RPMI8226 (cell line): ENCODE measurements at places on chromosomes 6 and 20.

GRCh38 chr6:37679539-37680476 lies 17.9 kb downstream of the MDGA1 start:
- DNase-seq = no peak

DNA sequence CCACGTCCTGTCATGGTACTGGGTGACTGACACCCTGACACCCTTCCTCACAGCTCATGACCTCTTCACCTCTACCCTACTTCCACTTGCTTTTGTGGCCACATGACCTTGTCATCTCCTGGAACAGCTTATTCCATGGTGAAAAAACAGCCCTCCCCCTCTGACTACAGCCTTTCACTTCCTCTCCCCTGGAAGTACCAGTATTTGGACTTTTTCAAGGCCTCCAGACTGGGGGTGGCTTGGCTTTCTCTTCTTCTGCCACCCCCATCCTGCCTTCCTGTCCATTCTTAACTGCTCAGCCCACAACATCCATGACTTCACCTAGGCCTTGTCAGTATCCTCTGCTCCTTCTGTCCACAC lies 168.4 kb downstream of the CARMIL1 start:
- DNase-seq = peak; percentile 43

GRCh38 chr6:15351631-15352030 lies 105.8 kb downstream of the JARID2 start:
- no peak for DNase-seq

- no peak for DNase-seq
Observed at GRCh38 chr6:52727908-52728307, 35.4 kb downstream of the GSTA2 start.

DNA sequence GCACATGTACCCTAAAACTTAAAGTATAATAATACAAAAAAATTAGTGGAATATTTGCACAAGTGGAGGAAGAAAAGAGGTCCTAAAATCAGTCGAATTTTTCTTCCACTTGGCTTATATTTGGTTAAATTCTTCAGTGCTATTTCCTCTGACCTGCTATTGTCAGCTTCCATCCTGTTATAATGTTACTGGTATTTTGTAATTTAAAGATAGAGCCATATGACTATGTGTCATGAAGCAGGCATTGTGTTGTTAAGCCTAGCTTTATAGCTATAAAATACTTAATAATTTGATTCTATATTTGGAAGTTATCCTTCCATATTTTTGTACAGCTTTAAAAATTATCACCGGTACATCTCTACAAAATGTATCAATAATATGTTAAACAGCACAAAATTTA lies 455.9 kb upstream of the MARCKS start:
- DNase-seq = no peak

GRCh38 chr20:44651684-44652423 lies at the start of gene ADA:
Gene ADA, minus strand, starts transcription at chr20:44651699. Its CDS starts 92 bp downstream, at chr20:44651607.
- peak; percentile 65 for DNase-seq

- no peak for DNase-seq
Observed at GRCh38 chr6:110652520-110652919, 162.7 kb downstream of the CDK19 start.

GRCh38 chr20:38926934-38927616 lies 858 bp downstream of the FAM83D start:
- DNase-seq = no peak

DNA sequence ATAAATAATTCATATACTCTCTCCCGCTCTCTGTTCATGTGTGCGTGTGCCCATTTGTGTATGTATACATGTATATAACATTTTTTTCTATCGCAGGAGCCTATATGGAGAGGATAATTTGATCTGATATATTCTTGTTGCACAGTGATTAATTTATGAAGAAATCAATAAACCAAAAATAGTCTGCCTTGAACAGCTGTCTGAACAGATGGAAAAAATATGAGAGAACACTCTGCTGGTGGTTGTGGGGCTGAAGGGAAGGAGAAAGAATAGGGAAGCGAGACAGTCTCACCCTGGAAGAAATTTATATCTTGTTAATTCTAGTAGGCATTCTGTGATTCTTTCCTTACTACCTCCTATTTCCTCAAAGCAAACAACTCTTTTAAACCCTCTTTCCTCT lies 96.6 kb upstream of the B3GAT2 start:
- no peak for DNase-seq

DNA sequence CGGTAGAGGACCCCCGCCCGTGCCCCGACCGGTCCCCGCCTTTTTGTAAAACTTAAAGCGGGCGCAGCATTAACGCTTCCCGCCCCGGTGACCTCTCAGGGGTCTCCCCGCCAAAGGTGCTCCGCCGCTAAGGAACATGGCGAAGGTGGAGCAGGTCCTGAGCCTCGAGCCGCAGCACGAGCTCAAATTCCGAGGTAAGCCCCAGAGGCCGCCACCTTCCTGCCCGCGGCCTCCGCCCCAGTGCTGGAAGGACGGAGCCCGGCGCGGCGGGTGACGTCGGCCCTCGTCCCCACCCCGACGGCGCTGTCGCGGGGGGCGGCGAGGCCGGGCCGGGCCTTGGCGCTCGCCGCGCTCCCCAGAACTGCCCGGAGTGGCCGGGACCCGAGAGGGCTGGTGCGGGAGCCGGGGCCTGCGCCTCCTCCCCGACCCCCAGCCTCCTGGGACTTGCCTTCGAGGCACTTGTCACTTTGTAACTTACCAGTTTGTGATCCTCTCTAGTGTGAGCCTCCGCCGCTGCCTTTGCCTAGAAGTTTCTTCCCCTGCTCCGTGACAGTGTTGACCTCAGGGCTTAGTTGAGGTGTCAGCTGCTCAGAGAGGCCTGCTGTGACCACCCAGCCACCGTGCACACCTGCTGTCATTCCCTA lies 417 bp downstream of the VAPB start:
- peak; percentile 40 for DNase-seq

- no peak for DNase-seq
Observed at GRCh38 chr20:1628621-1629020, 8.8 kb upstream of the SIRPB1 start.

DNA sequence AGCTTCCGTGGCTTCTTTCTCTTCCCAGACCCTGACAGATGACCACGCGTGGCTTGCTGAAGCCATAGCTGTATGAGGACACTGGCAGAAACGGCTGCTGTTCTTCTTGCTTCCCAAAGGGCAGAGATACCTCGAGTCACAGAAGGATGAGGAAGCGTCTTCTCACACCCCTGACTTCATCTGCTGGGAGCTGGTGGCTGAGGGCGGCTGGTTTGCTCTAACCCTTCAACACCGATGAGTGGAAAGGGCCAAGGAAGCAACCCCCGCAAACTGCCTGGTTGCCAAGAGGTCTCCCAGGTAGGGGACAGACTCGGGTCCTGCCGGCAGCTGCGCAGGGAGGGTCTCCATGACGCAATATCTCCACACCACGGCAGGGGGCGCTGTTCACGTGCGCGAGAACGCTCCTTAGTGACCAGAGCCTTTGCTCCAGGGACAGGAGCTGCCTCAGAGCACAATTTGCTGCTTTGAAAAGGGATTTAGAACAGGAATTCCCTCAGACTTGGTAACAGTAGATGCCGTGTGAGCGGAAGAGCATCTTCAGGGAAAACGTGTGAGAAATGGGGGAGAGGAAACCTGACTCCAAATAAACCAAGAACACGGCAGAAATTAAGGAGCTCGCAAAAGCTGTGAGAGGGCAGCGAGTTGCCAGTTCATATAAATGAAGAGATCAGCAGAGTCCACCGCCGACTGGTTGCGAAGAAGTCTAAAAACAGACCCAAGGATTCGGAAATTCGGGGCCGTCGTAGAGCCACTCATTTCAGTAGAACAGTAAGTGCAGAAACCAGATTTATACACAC lies 80.2 kb downstream of the ERMARD start:
- peak; percentile 75 for DNase-seq

DNA sequence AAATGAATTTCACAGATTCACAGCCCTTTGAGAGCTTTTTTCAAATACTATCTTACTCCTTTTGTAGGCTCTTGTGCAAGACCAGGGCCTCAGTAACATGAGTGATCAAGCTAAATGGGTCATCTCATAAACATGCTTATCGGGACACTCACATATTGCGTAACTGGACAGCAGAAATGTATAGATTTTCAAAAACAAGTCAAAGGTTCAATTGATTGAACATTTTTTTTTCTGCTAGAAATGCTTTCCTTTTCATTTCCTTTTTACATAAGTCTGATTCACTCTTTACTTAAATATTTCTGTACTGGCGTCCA lies 8.7 kb upstream of the SALL4 start:
- DNase-seq = no peak

DNA sequence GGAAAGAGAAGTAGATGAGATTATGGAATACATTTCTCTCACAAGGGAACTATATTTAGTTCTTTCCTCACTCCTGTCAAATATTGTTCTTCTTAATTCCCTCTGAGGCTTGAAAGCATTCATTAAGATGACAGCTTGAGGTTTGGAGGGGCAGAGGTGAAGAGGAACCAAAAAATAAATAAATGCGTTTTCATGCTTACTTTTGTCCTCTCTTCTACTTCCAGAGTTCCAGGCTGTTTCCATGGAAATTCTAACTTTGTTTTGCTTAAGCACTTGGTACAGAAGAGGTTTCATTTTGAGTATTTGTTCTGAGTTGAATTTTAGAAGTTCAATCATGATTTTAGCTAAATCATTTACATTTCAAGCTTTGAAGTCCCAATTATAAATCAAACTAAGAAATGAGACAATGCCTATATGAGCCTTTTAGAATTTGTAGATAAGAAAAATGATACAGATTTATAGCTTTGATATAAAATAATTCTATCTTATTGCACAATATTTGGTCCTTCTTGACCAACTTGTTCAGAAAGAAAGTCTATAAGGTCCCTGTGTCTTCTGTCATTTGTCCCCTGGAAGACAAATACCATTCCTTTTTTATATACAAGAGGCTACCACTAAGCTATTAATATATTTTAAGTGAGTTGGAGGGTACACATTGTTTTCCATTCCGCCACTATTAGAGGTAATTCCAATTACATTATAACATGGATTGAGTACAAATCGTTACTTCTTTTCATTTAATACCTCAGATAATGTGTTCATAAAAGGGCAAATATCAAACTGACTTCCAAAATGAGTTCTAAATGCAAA lies 16.3 kb downstream of the RBM24 start:
- DNase-seq = no peak

GRCh38 chr6:21751608-21752007 lies 158.1 kb downstream of the SOX4 start:
- DNase-seq = no peak

GRCh38 chr6:92791403-92791802 lies 628.0 kb downstream of the EPHA7 start:
- DNase-seq = no peak

- peak; percentile 76 for DNase-seq
Observed at GRCh38 chr6:87723170-87724078, 21.4 kb upstream of the AKIRIN2 start.

GRCh38 chr6:82080767-82081166 lies 166.8 kb downstream of the IBTK start:
- DNase-seq = no peak

DNA sequence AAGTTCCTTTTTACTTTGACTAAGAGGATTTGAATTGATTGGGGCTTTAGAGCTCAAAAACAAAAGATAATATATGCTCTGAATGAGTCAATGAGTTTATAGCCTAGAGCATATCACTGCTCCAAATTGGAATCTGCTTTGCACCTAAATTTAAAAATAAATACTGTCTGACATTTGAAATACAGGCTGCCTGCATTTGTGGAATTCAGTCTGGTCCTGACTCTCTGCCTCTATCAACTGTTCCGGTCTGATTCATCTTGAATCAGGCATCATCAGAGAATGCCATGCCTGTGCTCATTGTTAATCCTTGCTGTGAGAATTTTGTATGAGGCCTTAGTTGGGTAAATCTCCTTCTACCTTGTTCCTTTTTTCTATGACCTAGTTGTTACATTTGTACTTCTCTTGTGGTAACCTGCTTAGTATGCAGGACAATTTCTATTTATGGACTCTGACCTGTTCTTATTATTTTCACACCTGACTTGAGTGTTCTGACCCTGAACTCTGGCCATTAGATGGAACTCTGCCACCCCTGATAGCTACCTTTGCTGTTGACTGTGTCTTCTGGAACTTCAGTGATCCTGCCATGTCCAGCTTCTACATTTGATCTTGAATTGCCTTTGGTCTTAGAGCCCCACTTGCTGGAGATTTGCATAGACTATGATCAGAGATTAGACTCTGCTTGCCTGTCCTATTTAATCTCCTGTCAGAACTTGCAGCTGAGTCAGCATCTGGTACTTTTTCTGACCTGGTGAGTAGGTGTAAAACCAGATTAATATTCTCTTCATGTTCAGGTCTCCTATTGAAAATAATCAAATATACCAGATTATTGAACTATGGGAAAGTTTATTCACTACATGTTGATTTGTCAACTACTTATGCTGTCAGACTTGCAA lies 442.7 kb upstream of the HS3ST5 start:
- DNase-seq = no peak

DNA sequence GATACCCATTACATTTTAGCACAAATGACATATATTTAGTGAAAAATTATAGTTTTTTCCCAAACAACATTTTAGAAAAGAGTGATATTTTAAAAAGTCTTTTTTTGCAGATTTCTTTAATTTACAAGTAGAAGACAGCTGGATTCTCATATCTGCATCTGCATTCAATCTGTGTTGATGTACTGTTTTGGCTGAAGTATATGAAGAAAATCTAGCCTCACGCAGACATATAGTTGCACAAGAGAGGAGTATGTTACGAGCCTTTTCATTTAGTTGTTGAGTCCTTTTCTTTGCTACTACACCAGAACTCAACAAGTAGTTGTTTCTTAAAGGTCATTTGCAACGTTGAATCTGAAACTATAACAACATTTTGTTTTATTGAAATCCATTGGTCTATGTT lies 314.3 kb upstream of the SUPT3H start:
- no peak for DNase-seq

DNA sequence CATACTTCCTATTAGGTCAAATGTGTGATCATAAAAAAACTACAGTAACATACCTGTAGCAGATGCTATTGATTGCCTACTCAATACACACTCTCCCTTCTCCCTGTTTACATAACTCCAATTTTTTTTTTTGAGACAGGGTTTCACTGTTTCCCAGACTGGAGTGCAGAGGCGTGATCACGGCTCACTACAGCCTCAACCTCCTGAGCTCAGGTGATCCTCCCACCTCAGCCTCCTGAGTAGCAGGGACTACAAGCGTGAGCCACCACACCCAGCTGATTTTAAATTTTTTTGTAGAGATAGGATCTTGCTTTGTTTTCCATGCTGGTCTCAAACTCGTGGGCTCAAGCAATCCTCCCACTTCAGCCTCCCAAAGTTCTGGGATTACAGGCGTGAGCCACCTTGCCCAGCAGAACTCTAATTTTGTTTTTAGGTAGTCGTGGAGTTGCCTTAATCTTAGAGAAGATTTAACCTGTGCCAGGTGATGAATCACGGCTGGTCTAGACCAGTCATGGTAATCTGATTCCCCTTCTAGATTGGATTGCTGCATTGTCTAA lies 14.0 kb upstream of the KIF3B start:
- no peak for DNase-seq

DNA sequence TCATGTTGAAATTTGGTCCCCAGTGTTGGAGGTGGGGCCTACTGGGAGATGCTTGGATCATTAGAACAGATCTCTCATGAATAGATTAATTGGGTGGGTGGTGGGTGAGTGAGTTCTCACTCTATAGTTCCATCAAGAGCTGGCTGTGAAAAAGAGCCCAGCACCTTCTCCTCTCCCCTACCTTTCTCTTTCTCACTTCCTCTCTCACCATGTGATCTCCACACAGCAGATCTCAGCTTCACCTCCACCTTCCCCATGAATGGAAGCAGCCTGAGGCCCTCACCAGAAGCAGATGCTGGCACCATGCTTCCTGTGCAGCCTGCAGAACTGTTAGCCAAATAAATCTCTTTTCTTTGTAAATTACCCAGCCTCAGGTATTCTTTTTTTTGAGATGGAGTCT lies 12.9 kb upstream of the GMNN start:
- DNase-seq = no peak
